PC-3 (cell line): ENCODE measurements at places on chromosomes 3 and 15. TPM values are rescaled to one million over a fixed set of nuclear protein-coding genes. Genes with fewer than 3 reads are reported as not detected.

DNA sequence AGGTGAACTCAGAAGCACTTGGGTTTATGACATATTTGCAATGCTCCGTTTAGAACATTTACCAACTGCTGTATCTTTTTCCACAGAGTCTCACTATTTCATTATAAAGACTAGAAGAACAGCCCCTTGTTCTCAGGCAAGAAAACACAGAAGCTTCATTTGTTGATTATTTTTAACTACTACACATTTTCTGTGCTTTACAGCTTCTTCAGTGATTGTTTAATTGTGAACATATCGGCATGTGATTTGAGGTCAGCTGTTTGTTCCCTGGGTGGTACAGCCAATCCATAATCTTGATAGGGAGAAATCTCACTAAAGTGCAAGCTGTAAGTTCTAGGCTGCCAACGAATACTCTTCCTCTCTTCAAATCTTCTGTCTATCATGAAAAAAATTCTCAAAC lies 31.0 kb upstream of the DLG1 start:
- no peak for DNase-seq

GRCh38 chr3:9020426-9020825 lies 57.2 kb upstream of the RAD18 start:
- no peak for DNase-seq

DNA sequence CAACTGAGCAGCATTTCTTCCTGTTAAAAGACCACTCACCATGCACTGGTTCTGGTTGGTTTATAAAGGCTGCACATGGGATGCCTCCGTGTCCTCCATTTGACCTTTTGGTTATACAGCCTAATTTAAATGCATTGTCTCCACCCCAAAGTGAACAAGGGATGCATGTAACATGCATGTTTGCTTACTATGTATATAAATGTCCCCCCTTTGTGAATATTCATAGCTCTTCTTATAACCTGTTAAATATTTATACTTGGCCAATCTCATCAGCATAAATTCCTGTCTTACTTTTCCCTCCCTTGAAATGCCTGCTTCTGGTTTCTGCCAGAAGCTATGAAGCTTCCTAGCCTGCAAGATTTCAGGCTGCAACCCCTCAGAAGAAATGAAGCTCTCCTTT lies 27.4 kb downstream of the TARS3 start:
- no peak for DNase-seq

DNA sequence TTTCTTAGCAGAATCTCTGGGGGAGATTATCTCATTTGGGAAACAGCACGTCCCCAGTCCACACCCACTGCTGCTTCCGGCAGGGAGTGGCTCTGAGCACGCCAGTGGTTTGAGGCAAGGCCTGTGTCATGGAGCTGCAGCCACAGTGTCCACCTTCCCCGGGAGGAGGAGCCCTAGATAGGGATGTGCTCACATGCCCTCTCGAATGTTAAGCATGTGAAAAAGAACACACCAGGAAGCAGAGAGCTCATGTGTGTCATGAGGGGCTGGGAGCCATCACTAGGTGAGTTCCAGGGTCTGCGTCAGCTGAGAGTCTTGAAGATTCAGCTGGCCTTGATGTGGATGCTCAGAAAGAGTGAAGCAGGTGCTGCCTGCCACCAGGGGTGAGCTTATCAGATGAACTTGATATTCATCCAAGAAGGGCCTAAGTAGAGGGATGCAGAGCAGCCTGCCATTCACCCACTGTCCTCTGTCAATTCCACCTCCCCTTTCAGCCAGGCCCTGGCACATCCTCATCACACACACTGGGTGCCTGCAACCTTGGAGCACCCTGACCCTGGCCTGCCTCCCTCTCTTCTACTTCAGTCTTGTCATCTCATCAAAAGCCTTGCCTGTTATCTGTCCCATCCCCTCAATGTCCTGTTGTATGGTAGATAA lies 16.3 kb downstream of the ITGA11 start:
- no peak for DNase-seq

GRCh38 chr15:39511000-39511915 lies 69.6 kb upstream of the THBS1 start:
- peak; percentile 83 for DNase-seq

Gene CPNE9
- 0.07 TPM in 1 of 2 replicates, not detected in the other for total RNA-seq
